Adipose tissue (tissue), 3 donors: ENCODE measurements at places on chromosomes 4 and X. TPM values are rescaled to one million over a fixed set of nuclear protein-coding genes. Genes with fewer than 3 reads are reported as not detected.

The CCKAR gene
- 1.0 TPM for polyA plus RNA-seq

The RAB39B gene
- polyA plus RNA-seq, result 0.10 TPM

The MGARP gene
- polyA plus RNA-seq, result 3.4 TPM

The USP17L11 gene
- polyA plus RNA-seq, result not detected

The SPATA4 gene
- not detected for polyA plus RNA-seq

The TRIML1 gene
- not detected for polyA plus RNA-seq

The FAM199X gene
- polyA plus RNA-seq, result 8.3 TPM

The KDR gene
- 37.4 TPM for polyA plus RNA-seq

The VEGFC gene
- polyA plus RNA-seq, result 1.3 TPM

The SLITRK4 gene
- polyA plus RNA-seq, result 0.21 TPM

The GPR78 gene
- polyA plus RNA-seq, result not detected

The CT47B1 gene
- not detected for polyA plus RNA-seq

The GAGE10 gene
- not detected for polyA plus RNA-seq

The ABCE1 gene
- polyA plus RNA-seq, result 19.7 TPM
